Substantia nigra (tissue), 51 donors: ENCODE measurements at places on chromosomes 2 and 18.
A peak's percentile ranks its signal among the peaks of the same experiment; 100 is the strongest.

GRCh38 chr18:56257205-56257604 lies 381.2 kb downstream of the TXNL1 start:
- no peak for DNase-seq

- DNase-seq, result no peak
Measured at GRCh38 chr2:143807671-143808070, 678.5 kb downstream of the ARHGAP15 start.

- DNase-seq, result peak; percentile 20
Measured at GRCh38 chr2:218010984-218011652, 8.3 kb upstream of the TNS1 start.

GRCh38 chr2:100818003-100818605 lies 1.8 kb upstream of the NPAS2 start:
- no peak for DNase-seq

DNA sequence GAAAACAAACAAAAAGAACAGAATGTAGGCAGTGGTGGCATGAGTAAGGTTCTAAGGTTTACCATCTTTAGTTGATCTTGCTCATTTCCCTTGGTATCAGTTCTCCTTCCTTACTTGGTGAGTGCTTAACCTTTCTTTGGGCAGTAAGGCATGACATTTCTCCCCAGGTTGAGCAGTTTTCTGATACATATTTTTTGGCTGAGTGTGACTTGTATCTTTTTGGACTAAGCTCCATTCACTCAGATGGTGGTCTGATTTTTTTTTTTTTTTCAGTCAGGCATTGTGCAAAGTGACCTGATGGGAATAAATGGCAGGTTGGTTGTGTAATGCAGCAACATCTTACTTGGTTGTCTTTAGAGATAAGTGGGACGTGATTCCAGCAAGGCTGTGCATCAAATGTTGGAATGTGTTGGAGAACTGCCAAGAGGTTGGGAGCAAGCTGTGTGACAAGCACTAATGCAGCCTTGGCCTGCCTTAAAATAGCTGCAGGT lies 15.1 kb downstream of the SPTBN1 start:
- DNase-seq, result no peak

GRCh38 chr2:190181123-190181669 lies 118.7 kb upstream of the MSTN start:
- DNase-seq, result peak; percentile 51

DNA sequence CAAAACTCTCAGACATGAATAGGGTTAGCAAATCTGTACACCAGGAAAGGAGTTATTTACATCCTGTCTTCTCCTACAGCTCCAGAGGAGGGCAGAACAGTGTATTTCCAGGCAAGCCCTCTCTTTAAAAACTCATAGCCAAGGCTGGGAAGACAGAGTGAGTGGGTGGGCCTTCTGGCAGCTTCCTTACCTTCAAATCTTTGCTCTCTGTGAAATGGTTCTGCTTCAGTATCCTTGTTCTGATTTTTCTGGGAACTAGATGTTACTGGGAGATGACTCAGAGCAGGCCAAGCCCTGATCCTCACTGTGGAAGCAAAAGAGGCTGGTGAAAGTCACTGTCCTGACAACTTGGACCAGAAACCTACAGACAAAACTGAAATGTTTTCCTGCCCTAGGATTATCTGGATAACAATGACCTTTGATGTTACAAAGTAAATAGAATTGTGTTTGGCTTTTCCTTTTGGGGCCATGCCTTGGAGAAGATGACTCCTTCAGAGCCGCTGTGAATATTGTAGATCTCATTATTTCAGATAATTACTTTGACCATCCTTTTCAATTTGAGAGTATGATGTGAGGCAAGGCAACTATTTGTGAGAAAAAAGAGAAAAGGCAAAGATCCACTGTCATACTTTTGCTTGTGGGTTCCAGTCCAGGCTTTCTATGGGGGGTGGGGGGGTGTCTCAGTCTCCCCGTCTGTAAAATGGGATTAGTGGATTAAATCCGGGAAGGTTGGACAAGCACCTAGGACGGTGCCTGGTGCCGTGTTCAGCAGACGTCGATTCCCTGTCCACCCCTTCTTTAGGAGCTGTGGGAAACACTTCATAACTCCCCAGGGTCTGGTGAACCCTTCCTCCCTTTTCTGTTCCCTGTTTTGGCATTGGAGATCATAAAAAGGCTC lies 644 bp upstream of the QPCT start:
- DNase-seq, result no peak

- DNase-seq, result no peak
Measured at GRCh38 chr18:36772241-36772723, 56.5 kb downstream of the TPGS2 start.

- DNase-seq, result no peak
Measured at GRCh38 chr2:3207091-3207491, 170.5 kb downstream of the EIPR1 start.

DNA sequence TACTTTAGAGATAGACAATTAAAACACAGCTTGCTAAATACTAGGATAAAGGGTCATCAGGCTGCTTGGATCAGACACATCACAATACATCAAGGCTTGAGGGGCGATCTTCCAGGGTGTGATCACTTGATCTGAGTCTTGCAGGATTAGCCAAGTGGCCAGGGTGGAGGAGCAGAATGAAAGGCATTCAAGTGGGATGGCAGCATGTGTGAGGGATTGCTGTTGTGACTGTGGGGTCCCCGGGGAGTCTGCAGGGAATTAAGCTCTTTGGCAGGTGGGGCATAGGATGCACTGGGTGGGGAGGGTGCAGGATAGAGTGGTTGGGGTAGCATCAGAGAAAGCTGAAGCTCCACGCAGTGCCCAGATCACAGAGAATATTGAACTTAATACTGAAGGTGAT lies 58.0 kb upstream of the TMEM163 start:
- no peak for DNase-seq

- DNase-seq, result no peak
Measured at GRCh38 chr2:205287316-205287715, 395.0 kb upstream of the NRP2 start.

DNA sequence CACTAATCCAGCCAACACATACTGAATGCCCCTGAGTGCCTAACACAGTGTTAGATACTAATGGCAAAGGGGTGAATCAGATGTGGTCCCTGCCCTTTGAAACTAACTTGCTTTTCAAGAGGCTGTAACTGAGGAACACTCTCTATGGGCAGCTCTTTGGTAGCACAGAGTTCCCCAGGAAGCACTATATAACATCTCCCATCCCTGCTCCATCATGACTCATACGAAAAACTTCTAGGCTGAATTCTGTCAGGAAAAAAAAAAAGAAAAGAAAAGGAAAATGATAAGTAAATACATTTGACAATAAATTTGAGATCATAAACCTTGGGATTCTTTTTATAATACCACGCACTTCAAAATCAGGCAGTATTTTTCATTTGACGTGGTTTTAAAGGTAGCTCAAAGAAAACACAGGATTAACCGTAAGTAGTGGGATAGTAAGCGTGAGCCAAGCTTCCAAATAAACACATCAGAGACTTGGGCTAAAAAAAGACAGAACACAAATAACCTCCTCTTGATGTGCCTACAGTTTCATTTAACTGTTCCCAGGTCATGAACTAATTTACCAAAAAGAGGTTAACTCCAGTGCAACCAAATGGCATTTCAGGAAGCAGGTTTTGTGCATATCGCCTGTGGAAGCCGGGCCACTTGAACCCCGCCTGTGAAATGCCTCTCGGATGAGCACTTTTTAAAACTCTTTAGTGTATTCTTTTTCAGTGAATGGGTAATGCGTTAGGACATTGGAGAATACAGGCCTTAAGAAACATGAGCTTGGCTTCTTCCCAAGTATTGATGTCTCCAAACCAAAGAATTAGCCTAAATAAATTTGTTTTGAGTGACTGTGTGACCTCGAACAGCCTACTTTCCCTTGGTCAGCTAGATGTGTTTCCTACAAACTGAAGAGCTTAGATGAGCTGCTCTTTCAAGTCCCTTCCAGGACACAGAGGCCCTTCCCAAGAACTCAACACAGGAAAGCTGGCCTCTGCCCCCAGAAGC lies 42.0 kb downstream of the RDH14 start:
- no peak for DNase-seq

DNA sequence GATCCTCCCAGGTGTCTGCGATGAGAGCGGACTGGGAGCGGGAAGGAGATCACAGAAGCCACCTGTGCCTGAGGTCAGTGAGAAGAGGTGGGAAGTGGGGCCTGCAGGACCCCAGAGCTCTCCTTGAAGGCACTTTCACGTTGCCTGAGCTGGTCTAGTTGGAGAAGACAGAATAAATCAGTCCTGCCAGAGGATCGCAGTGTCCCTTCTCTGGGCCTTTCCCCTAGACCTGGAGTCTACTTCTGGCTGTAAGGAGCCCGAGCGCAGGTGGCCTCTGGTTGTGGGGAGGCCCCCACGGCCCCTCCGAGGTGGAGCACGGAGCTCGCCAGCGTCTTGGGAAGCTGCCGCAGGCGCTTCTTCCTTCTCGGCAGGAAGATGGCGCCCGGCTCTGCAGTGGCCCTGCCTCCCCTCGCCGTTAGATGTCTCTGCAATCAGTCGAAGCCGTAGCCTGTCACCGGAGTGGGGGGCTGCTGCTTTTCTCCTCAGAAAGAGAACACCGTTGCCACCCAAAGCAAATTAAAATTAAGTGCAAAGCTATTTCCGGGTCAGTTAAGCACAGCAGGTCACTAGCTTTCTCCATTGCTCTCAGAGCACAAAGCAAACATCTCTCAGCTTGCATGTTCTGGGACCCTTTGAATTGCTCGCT lies 212.0 kb upstream of the MYT1L start:
- DNase-seq, result peak; percentile 15

DNA sequence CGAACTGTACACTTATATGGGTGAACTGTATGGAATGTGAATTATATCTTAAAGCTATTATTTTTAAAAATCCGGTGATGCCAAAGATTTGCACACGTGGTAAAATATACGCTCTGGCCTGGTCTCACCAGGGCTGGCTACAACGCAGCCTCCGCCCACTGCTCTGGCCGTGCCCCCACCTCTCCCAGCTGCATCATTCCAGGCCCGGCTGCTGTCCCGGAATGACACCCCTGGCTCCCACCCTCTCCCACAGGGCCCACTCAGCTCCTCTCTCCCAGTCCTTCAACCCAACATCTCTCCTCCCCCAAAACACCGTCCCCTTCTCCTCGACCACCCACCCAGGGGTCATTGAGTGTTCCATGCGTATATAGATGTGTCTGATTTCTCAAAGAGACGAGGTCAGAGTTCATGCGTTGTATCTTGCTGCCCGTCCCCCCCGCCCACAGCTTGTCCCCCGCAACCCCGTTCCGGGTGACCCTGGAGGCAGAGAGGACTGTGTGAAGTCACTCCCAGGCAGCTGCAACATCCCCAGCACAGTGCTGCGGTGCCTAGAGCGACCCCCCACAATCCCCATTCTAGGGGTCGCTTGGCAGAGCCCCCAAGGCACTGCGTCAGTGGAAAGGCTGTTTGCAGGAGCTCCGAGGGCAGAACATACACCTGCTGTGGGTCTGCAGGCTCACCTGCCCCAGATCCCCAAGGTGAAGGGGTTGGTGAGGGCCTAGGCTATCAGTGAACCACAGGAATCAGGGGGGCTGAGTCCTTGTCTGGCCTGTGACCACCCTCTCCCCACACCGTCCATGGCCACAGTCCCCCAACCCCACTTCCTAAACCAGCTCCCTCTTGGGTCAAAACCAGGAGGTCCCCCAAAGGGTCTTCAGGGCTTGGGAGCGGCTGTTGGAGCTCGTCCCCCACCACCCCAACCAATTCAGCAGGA lies 13.3 kb downstream of the DNMT3A start:
- DNase-seq, result no peak

- DNase-seq, result no peak
Measured at GRCh38 chr2:238847841-238848690, at the start of gene TWIST2. TSS of gene TWIST2 (plus strand) at chr2:238848085. CDS start at chr2:238848216, 131 bp downstream.

DNA sequence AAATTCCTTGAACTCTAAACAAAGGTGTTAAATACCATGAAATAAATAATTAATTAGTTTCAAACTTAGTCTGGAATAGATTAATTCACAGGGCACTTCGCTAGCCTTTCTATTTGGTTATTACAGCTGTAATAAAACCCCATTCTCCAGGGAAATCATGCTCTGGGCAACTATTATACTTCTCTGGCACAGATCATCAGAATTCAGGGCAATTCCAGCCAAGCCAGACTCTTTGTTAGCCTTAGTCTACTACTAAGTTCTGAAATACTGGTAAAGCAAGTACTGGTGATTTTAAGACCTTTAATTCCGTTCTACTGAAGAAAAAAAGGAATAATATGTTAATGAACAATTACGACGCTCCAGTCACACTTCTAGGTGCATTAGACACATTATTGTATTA lies 123.4 kb upstream of the PDE1A start:
- no peak for DNase-seq
